ENCODE measurements at places on chromosomes 5 and 9. TPM values are rescaled to one million over a fixed set of nuclear protein-coding genes. Genes with fewer than 3 reads are reported as not detected.
A peak's percentile ranks its signal among the peaks of the same experiment; 100 is the strongest.

The DNLZ gene
- 16.6 TPM for total RNA-seq

The PCDHA9 gene
- 1.7 TPM for total RNA-seq

The PHF24 gene
- total RNA-seq, result not detected

The TRAF1 gene
- total RNA-seq, result 7.1 TPM

The CTNND2 gene
- 2.5 TPM for total RNA-seq

The INSYN2B gene
- total RNA-seq, result 2.7 TPM

The AHRR gene
- total RNA-seq, result 54.9 TPM

The NMUR2 gene
- total RNA-seq, result not detected

The ANKRD34B gene
- total RNA-seq, result not detected

The UBE2D2 gene
- total RNA-seq, result 114 TPM

The MEF2C gene
- total RNA-seq, result 9.9 TPM

The C5orf46 gene
- not detected for total RNA-seq

The CHSY3 gene
- 19.7 TPM for total RNA-seq

The TAF11L5 gene
- total RNA-seq, result not detected

The EPB41L4A gene
- total RNA-seq, result 2.7 TPM

The SOHLH1 gene
- total RNA-seq, result not detected

The GBA2 gene
- 69.8 TPM for total RNA-seq

The SH3GL2 gene
- 0.16 TPM for total RNA-seq

GRCh38 chr9:70100362-70100761 lies 56.7 kb downstream of the MAMDC2 start:
- H3K27ac ChIP-seq, result no peak overlapping the region
- no peaks in the 10 kb centered on the region for H3K4me1 ChIP-seq
- no peak for DNase-seq
- H3K36me3 ChIP-seq, result peaks cover 4% of the 10 kb centered on the region
- no peaks in the 10 kb centered on the region for H3K27me3 ChIP-seq

- no peak for DNase-seq
- H3K4me1 ChIP-seq, result peaks cover 61% of the 10 kb centered on the region
- H3K27me3 ChIP-seq, result no peaks in the 10 kb centered on the region
- peaks cover 18% of the 10 kb centered on the region for H3K36me3 ChIP-seq
- H3K4me3 ChIP-seq, result no peak overlapping the region
Observed at GRCh38 chr9:124299515-124300090, 41.9 kb downstream of the NEK6 start.

GRCh38 chr5:170478306-170478705 lies 25.5 kb upstream of the KCNIP1 start:
- H3K4me3 ChIP-seq, result no peak overlapping the region
- no peak overlapping the region for H3K27ac ChIP-seq
- peak; percentile 48 for DNase-seq

GRCh38 chr5:134503937-134504437 lies 21.5 kb upstream of the JADE2 start:
- H3K4me1 ChIP-seq, result peaks cover 25% of the 10 kb centered on the region
- H3K27ac ChIP-seq, result peak overlapping the region; percentile 92

DNA sequence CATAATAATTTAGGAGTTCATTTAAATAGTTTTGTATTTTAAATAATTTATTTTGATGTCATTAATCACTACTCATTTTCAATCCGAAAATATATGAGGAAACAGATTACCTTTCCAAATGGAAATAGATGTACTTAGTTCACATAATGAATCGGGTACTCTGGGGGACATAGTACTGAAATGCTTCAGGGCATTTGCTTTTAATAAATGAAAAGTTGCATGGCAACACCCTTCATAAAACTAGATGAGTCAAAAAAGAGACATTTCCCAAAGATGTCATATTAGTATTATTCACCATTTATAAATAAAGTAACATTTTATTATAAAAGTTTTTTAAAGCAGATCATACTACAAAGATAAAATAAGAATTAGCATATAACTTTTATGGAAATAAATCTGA lies 177.8 kb downstream of the MCTP1 start:
- H3K4me1 ChIP-seq, result no peaks in the 10 kb centered on the region
- DNase-seq, result no peak
- peaks cover 39% of the 10 kb centered on the region for H3K27me3 ChIP-seq
- no peak overlapping the region for H3K27ac ChIP-seq

DNA sequence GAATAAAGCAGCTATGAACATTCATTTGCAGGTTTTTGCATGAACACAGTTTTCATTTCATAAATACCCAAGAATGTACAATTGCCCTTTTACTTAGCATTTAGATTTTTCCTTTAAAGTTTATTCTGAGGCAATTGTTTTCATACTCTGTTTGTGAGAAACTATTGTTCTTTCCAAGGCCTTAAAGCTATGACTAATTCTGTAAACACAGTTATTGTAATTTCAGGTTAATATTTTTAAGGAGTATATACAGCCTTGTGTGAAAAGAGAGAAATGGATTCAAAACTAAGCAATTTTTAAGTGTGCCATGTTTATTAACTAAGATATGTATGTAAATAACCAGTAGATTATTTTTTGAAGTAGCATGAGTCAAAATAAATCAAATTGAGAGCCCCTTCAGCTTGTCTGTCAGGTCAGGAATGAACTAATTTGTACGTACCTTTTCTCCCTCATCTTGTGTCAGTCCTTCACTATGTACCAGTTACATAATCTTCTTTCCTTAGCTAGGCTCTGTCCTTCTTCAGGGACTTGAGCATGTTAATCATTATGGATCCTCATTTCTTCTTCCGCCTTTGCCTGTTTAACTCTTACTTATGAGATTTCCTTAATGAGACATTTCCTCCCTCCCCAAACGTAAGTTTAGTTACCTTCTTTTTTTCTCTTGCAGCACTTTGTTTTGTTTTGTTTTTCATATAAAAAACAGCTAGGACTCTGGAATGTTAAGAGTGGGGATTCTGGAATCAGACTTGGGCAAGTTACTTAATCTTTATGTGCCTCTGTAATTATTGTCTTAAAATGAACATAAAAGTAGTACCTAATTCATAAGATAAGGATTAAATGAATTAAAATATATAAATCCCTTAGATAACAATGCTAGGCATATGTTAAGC lies 63.6 kb downstream of the NIPBL start:
- no peaks in the 10 kb centered on the region for H3K27me3 ChIP-seq
- no peak overlapping the region for H3K4me3 ChIP-seq

DNA sequence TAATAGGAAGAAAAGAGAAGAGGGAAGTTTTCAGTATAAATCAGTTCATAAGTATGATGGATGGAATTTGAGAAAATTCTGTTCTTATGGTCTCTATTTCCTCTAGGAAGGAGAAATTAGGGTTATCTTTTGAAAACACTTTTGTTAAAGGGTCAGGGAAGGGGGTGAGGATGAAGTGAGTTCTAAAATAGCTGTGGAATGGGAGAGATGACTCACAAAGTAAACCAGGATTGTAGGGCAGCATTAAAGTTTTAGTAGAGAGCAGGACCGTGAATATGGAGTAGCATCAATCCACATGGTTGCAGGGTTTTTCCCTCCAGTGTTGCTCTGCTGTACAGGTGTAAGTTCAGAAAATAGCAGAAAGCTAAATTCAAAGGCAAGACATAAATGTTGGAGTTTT lies 32.4 kb downstream of the MUSK start:
- H3K27me3 ChIP-seq, result no peaks in the 10 kb centered on the region
- peaks cover 12% of the 10 kb centered on the region for H3K4me1 ChIP-seq
- DNase-seq, result no peak
- no peaks in the 10 kb centered on the region for H3K36me3 ChIP-seq
- no peak overlapping the region for H3K4me3 ChIP-seq

GRCh38 chr5:133758641-133759040 lies 146.3 kb upstream of the FSTL4 start:
- no peaks in the 10 kb centered on the region for H3K36me3 ChIP-seq
- no peak overlapping the region for H3K4me3 ChIP-seq
- H3K4me1 ChIP-seq, result peaks cover 9% of the 10 kb centered on the region
- DNase-seq, result peak; percentile 51
- H3K27ac ChIP-seq, result no peak overlapping the region

- no peak overlapping the region for H3K27ac ChIP-seq
- H3K4me1 ChIP-seq, result peaks cover 8% of the 10 kb centered on the region
- H3K27me3 ChIP-seq, result peaks cover 72% of the 10 kb centered on the region
- peaks cover 3% of the 10 kb centered on the region for H3K36me3 ChIP-seq
Observed at GRCh38 chr9:101737165-101737704, 1.2 kb downstream of the GRIN3A start.

GRCh38 chr9:3751125-3751758 lies 225.4 kb upstream of the RFX3 start:
- no peak for DNase-seq
- H3K4me1 ChIP-seq, result peaks cover 34% of the 10 kb centered on the region
- peak overlapping the region; percentile 73 for H3K27ac ChIP-seq
- H3K27me3 ChIP-seq, result no peaks in the 10 kb centered on the region
- H3K36me3 ChIP-seq, result no peaks in the 10 kb centered on the region

GRCh38 chr9:14066831-14067230 lies 247.1 kb downstream of the NFIB start:
- DNase-seq, result no peak
- no peaks in the 10 kb centered on the region for H3K27me3 ChIP-seq
- no peak overlapping the region for H3K4me3 ChIP-seq

DNA sequence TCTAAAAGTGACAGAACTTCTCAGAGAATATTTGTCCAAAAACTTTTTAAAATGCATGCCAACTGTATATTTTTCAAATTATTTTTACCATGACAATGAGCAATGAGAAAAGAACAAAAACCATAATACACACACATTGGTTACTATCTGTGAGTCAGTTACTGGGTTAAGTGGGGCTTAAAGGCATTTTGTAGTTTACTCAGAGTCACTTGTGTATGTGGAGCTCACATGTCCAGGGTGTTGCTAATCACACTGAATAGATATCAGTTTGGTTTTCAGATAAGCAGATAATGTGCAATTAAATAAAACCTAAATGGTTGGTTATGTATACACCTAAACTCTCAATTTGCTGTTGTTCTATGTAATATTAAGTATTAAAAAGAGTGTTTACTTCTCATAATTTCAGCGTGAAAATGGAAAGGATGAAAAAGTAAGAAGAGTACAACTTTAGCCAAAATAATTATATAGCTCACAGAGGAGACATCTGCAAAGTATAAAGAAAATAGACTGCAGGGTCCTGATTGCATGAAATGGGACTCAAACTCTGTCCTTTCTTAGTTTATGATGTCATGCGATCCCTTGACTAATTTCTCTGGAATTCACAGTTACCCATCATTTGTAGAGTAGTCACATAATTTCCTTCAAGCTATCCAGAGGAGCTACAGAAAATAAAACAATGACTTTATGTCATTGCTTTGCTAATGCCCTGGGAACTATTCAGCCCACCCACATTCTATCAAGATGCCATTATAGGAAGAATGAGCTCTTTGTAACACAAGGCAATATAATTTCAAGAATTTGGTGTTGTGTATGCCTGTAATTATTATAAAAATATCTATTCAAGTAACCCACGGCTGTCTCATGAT lies 388.0 kb upstream of the ZNF608 start:
- DNase-seq, result no peak
- H3K27ac ChIP-seq, result peak overlapping the region; percentile 77
- H3K27me3 ChIP-seq, result no peaks in the 10 kb centered on the region
- peaks cover 2% of the 10 kb centered on the region for H3K36me3 ChIP-seq
- peaks cover 26% of the 10 kb centered on the region for H3K4me1 ChIP-seq

DNA sequence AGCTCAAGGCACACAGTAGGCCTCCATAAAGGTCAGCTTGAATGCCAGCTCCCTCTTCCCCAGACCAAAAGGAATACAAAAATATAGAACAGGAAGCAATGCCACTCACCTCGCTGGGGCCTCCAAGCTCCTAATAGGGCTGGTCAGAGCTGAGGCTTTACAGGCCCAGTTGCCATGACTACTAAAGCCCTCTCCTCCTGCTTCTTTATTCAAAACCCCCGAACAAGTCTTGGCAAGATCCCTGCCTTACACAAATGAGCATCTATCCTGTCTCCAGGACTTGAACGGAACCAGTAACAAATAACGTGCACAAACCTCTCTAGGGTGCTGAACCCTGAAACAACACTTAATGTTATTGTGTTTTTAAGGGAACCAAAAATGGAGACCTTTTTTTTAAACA lies 136.3 kb downstream of the SIL1 start:
- H3K36me3 ChIP-seq, result peaks cover 2% of the 10 kb centered on the region
- H3K4me1 ChIP-seq, result peaks cover 24% of the 10 kb centered on the region
- H3K27ac ChIP-seq, result peak overlapping the region; percentile 78
- no peaks in the 10 kb centered on the region for H3K27me3 ChIP-seq

- H3K4me3 ChIP-seq, result no peak overlapping the region
- DNase-seq, result no peak
- no peaks in the 10 kb centered on the region for H3K36me3 ChIP-seq
- peak overlapping the region; percentile 6 for H3K27ac ChIP-seq
- H3K27me3 ChIP-seq, result no peaks in the 10 kb centered on the region
Observed at GRCh38 chr5:167642181-167642580, 649.3 kb upstream of the WWC1 start.

- no peak overlapping the region for H3K27ac ChIP-seq
- H3K4me1 ChIP-seq, result peaks cover 16% of the 10 kb centered on the region
- H3K27me3 ChIP-seq, result no peaks in the 10 kb centered on the region
- H3K36me3 ChIP-seq, result no peaks in the 10 kb centered on the region
- no peak overlapping the region for H3K4me3 ChIP-seq
- DNase-seq, result no peak
Observed at GRCh38 chr9:85237478-85237877, 504.3 kb downstream of the AGTPBP1 start.

- peaks cover 1% of the 10 kb centered on the region for H3K4me1 ChIP-seq
- peaks cover 69% of the 10 kb centered on the region for H3K36me3 ChIP-seq
- H3K27ac ChIP-seq, result no peak overlapping the region
Observed at GRCh38 chr9:78306222-78307076, 9.5 kb downstream of the PSAT1 start.

- no peaks in the 10 kb centered on the region for H3K36me3 ChIP-seq
- H3K4me3 ChIP-seq, result no peak overlapping the region
- peaks cover 20% of the 10 kb centered on the region for H3K4me1 ChIP-seq
- H3K27me3 ChIP-seq, result no peaks in the 10 kb centered on the region
- H3K27ac ChIP-seq, result no peak overlapping the region
- DNase-seq, result no peak
Observed at GRCh38 chr9:82037126-82037525, 48.6 kb downstream of the SPATA31D1 start.

DNA sequence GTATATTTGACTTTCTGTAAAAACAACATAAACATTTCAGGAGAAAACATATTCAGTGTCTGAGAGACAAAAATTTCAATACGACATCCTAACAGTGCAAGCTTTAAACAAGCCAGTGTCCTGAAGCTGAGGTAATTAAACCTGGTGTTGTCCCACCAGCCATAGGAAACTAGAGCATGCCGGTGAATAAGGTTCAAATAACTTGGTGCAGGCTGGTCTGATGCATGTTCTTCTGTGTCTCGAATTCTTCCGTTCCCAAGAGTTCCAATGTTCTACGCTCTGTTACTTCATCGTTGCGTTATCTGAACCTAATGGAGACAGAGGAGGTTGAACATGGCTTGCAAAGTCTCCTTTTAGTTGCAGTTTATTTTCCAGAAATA lies 48.9 kb downstream of the ADAMTS16 start:
- no peak overlapping the region for H3K27ac ChIP-seq
- no peak overlapping the region for H3K4me3 ChIP-seq
- no peak for DNase-seq
- H3K36me3 ChIP-seq, result no peaks in the 10 kb centered on the region
- H3K27me3 ChIP-seq, result no peaks in the 10 kb centered on the region

GRCh38 chr9:131420980-131421624 lies 27.2 kb downstream of the PRRC2B start:
- H3K27ac ChIP-seq, result peak overlapping the region; percentile 85
- no peak for DNase-seq
- H3K27me3 ChIP-seq, result no peaks in the 10 kb centered on the region
- H3K36me3 ChIP-seq, result no peaks in the 10 kb centered on the region
- no peak overlapping the region for H3K4me3 ChIP-seq

- no peak overlapping the region for H3K27ac ChIP-seq
- H3K36me3 ChIP-seq, result peaks cover 21% of the 10 kb centered on the region
- no peak overlapping the region for H3K4me3 ChIP-seq
- H3K27me3 ChIP-seq, result no peaks in the 10 kb centered on the region
- H3K4me1 ChIP-seq, result peaks cover 37% of the 10 kb centered on the region
- DNase-seq, result no peak
Observed at GRCh38 chr5:10757922-10758555, 3.0 kb downstream of the DAP start.

GRCh38 chr9:672851-673250 lies 168.6 kb upstream of the DMRT1 start:
- no peaks in the 10 kb centered on the region for H3K36me3 ChIP-seq
- H3K27ac ChIP-seq, result no peak overlapping the region
- H3K4me3 ChIP-seq, result no peak overlapping the region
- DNase-seq, result no peak

Measured in osteocyte (in vitro differentiated cells).